Hematopoietic multipotent progenitor cell treated with erythropoietin and hydrocortisone succinate and interleukin-3 and kit ligand, for 8 days (in vitro differentiated cells): ENCODE measurements at places on chromosomes 3 and 15.

DNA sequence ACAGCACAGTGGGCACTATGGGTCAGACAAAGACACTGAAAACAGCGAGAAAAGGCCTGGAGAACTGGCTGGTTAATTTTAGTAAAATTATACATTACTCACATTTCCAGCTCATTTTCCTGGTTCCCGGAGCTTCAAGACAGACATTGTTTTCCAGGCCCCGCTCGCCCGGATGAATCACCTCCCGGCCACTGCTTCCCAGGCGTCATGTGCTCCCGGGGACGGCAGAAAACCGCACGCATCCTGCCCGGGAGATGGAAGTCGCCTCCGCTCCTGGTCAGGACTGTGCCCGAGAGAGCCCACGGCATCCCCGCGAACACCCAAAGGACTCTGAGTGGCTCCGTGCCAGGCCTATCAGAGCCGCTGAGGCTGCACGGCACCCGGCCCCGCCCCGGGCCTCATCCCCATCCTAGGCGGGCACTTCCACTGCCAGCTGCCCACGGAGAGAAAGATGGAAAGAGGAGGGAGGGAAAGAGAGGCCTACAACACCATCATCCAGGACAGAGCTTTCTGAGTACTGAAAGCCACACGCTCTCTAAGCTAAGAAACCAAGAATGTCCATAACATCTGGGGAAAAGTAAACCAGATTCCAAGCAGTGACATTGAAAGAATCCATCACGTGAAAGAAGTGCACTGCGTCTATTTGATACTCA, 75.1 kb downstream of the VGLL4 start:
- no peak for DNase-seq

DNA sequence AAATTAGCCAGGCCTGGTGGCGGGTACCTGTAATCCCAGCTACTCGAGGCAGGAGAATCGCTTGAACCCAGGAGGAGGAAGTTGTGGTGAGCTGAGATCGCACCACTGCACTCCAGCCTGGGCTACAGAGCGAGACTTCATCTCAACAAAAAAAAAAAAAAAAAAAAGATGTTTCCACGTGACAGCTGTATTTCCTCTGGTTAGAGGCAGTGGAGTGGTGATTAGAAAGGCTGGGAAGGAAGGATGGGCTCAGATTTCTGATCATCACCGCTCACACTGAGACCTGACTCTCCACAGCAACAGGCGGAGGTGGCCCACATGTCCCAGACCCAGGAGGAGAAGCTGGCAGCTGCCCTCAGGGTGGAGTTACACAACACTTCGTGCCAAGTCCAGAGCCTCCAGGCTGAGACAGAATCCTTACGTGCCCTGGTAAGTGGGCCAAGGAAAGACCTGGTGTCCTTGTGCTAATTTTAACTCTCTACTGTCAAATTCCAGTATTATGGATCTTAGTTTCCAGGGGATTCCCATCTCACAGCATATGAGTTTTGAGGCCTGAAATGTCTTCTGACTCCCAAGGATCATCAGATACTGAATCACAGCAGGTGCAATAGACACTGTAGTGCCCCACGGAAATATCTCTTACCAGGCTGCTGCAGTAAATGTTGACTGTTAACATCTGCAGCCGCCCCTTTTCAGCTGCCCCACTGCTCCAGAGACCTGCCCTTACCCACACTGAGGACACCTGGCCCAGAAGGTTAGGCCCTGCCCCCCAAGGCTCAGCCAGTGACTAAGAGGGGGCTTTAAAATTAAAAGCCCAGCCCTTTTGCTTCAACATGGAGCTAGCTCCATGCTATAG, 66.9 kb downstream of the BFSP2 start:
- DNase-seq = no peak

DNA sequence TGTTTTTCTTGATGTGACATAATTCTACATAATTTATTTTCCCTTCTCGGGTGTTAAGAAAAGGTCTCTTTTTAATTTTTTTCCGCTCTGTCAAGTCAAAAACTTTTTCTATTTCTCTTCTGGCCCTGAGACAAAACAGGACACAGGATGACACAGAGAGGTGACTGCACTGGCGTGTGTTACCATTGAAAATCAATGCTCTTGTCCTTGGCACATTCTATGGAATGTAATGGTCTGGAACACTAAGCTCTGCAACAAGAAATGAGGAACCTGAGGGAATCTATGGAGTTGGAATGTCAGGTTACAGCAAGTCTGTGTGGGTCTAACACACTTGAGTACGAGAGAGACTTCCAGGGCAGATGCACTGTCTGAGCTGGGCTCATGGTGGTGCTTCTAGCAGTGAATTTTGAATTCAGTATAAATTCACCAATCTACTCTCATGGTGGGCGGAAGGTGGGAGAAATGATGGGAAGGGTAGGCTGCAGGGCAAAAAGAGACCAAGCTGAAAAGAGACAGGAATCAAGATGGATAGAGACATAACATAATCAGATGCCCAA, 508.3 kb downstream of the TUSC7 start:
- no peak for DNase-seq

- no peak for DNase-seq
These were observed 67.6 kb upstream of the SH3GL3 start for GRCh38 chr15:83379579-83379959.

GRCh38 chr3:18119866-18120265, 305.3 kb downstream of the SATB1 start:
- no peak for DNase-seq

DNA sequence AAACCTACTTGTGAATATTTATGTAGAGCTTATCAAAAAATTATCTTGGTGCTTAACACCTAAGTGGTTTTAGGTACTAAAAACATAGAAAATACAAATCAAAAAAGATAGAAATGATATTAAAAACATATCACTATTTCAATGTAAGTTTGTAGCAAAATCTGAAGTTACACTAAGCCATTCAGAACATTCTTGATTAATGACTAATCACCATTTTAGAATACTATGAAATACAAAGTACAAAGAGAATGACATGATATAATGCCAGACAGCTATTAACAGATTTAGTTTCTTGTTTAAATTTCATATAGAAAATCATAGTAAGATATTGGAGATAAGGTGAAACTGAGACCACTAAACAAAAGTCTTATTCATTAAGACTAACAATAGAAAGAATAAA, 169.7 kb upstream of the AGTR1 start:
- no peak for DNase-seq
